ENCODE measurements at places on chromosomes 11 and 22. TPM values are rescaled to one million over a fixed set of nuclear protein-coding genes. Genes with fewer than 3 reads are reported as not detected.

- no peak for DNase-seq
These were observed 23.4 kb downstream of the LDHAL6A start for GRCh38 chr11:18479063-18479462.

- DNase-seq: peak; percentile 51
These were observed 88.4 kb downstream of the PDE2A start for GRCh38 chr11:72585762-72586311.

DNA sequence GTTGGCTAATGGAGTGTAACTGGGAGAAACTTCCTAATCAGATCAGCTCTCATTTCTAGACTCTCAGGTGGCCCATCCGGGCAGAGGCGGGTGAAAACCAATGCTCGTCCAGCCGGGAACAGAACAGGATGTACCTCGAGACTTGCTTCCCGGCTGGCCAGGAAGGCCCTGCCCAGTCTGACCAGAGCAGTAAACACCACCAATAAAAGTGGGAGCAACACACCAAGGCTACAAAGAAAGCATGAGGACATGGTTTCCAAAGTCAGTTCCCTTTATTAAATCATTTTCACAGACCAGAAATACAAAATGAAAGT is 940 bp upstream of the TNKS1BP1 start:
- no peak for DNase-seq

DNA sequence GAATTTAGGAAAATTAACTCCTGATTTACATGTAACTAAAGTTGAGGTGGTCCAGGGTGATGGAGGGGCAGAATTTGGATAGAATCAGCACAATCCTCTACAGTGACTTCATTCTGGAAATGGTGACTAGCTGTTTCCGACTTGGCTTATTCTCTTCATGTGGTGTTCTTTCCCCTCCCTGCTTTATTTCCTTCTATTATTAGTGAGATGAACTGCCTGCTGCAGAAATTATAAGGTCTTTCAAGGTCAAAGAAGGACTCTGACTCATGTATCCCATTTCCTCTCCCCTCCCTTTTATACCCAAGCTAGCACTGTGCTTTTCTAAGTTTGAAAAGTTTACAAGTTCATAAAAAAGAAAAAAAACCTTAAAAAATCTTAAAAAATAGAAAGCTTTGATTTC is 12.2 kb upstream of the MRPL17 start:
- no peak for DNase-seq

GRCh38 chr11:63843041-63843440 is 4.1 kb downstream of the MARK2 start:
- no peak for DNase-seq

GRCh38 chr22:43446037-43446803 is 34.4 kb downstream of the MPPED1 start:
- DNase-seq: no peak

DNA sequence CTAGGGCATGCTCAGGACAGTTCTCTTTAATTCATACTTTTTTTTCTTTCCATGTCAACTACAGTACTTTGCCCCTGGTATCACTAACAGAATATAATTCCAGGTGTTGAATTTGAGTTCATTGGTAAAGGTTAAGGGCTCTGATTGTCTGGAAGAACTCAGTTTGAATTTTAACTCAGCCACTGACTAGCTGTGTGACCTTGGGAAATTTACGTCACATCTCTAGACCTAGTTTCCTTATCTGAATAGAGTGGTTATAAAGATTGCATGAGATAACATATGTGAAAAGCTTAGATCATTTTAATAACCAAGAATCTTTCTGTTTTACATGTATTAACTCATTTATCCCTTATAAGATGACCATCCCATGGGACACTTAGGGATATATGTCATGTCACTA is 15.8 kb upstream of the ZC3H12C start:
- no peak for DNase-seq

GRCh38 chr11:79430280-79430679 is 10.6 kb downstream of the TENM4 start:
- DNase-seq: no peak

GRCh38 chr11:131770801-131771200 is 400.4 kb downstream of the NTM start:
- DNase-seq: no peak

DNA sequence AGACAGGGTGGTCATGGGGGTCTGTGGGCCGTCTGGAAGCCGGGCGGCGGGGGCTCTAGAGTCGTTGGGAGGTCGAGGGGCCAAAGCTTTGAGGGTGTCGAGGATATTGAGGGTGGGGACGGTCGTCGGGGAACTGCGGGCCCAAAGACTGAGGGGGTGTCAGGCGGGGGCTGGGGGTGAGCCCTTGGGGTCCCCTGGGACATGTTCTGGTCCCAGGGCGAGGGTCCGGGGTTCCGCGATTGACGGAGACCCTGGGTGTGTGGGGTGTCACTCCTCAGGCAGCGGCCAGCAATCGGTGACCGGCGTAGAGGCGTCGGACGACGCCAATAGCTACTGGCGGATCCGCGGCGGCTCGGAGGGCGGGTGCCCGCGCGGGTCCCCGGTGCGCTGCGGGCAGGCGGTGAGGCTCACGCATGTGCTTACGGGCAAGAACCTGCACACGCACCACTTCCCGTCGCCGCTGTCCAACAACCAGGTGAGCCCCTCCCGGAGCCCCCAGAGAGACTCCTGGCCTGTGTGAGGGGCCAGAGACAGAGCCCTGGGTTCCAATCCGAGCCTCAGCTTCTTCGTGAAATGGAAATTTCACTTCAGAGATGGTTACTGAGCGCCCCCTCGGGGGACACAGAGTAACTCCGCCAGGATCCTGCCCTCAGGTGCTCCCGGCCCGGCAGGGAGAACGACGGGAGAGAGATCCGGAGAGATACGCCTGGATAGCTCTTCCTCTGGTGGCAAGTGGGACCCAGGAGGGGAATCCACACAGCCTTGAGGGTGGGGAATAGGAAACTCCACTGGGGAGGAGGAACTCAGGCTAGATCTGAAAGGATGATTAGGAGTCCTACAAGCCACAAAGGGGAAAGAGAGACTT is 714 bp downstream of the SDF2L1 start:
- DNase-seq: no peak

DNA sequence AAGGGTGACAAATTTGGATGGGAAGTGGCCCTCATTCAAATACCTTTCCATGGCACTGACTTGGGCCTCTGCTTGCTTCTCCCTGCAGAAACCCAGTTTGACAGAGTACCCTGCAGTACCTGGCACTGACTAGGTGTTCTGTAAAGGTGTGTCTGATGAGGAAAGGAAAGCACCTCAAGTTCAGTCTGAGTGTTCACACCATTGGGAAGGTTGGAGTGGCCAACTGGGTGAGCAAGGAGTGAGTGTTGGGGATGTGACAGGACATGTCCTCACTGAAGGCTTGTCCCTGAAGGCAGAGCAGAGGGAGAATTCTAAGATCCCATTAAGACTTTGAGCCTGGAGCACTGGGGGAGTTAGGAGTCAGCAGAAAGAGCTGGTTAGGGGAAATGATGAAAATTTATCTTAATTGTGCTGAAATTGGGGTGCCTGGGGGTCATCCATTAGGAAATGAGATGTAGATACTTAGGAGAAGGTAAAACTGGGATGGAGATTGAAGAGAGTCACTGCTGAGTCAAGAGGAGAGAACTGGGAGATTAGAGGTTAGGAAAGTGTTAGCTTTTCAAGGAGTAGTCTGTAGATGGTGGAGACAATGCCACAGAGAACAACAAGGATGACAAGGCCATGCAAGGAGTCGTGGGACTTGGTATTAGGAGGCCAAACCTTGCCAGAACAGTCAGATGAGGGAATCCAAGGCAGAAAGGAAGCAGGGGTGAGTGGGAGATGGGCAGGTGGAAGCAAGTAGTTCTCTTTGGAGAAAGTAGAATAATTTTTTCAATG is 6.1 kb downstream of the SREBF2 start:
- no peak for DNase-seq

DNA sequence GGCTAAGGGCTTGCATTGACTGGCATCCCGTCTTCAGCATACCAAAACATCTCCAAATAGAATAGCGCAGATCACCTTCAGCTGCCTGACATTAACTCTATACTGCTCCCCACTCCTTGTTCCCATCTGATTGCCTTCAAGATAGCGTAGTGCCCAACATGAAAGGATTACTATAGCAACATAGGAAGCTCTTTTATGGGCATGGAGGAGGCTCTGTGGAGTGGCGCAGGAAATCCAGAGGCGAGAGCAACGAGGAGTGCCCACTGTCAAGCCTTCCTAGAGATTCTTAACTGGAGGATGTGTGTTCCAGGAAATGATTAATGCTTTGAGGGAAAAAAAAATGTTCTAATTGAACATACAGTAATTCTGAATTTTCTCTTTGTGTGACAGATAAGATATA is 213.3 kb downstream of the CADM1 start:
- no peak for DNase-seq

GRCh38 chr11:75773595-75774353 is 5.2 kb downstream of the DGAT2 start:
- no peak for DNase-seq

GRCh38 chr11:581342-581741 is 5.1 kb downstream of the PHRF1 start:
- no peak for DNase-seq

DNA sequence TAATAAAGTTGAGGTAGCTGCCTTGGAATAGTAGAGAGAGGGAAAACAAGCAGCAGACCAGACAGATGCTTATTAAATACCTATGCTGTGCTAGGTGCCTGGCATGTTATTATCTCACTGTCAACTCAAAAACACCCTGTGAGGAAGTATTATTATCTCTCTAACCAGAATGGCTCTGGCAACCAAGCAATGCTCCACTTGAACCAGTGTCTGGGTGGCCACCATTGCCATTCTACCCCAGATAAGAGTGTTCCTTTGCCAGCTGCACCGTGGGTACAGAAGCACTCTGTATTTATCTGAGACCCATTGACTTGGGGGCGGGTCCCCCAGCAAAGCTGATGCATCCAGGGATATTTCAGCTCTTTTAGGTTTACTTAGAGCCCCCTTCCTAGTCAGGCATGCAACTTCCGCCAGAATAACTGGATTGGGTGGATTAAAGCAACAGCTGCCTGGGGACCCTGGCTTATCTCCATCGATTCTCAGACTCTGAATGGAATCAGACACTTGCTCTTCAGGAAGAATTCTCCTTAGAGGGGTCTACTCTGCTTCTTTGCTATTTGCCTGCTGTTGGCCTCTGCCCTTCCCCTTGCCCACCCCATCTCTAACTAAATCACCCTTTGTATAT is 49.1 kb downstream of the RCN1 start:
- no peak for DNase-seq

DNA sequence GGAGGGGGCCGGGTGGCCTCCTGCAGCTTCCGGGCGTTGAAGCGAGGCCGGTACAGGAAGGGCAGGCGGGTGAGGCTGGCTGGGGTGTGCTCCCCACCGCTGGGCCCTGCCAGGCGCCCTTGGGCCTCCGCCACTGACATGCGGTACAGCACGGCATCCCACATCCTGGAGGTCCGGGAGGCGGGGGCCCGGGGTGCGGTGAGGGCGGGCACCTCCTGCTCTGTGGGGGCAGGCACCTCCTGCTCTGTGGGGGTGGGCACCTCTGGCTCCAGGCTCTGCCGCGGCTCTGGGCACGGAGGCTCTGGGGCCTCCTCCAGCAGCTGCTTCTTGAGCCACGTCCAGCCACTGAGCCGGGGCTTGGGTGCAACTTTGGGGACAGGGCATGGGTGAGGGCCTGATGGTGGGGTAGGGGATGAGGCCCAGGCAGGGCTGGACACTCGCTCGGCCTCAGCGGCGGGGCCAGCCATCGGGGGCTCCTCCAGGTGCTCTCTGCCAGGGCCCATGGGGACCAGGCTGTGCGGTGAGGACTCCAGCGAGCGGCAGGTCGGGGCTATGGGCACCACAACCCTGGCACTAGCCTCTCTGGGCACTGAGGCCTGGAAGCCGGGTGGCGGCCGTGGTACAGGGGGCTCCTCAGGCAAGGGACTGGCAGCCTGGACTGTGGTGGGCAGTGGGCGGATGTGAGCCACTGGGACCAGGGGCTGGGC is 2.3 kb downstream of the PRR33 start:
- DNase-seq: no peak

- no peak for DNase-seq
These were observed 24.8 kb downstream of the PAK1 start for GRCh38 chr11:77449060-77449521.

DNA sequence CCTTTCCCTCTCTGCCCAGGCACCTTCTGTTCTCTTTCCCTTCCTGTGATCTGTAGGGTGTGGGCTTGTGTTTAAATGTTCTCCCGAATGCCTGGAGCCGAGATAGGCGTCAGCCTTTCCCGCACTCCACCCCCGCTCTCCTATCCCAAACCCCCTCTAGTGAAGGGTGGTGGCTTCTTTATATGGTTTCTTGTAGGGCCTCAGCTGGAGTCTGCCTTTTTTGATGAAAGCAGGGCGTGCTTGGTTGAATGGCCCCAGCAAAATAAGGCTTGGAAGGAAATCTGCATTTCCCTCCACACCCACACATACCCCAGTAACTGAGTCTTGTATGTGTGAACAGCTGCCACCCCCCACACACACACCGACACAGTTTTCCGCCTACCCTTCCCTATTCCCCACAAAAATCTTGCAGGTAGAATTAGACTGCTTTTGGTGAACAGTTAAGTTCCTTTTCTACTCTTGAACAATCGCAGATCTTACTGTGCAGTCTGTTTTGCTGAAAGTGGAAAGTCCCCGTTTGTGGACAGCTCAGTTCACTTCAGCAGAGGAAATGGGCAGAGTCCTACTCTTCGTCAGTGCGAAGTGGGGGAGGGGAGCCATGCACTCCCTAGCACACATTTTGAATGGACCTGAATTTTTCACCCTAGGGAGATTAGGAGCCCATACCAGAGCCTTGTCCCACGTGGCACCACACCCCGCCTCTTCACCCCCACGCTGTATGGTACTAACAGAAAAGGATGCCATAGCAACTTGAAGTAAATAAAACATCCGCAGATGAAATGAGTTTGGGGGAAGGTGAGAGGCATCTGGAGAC is 25.5 kb upstream of the GRK2 start:
- peak; percentile 84 for DNase-seq

- no peak for DNase-seq
These were observed 6.6 kb downstream of the LIMK2 start for GRCh38 chr22:31218565-31219262.

DNA sequence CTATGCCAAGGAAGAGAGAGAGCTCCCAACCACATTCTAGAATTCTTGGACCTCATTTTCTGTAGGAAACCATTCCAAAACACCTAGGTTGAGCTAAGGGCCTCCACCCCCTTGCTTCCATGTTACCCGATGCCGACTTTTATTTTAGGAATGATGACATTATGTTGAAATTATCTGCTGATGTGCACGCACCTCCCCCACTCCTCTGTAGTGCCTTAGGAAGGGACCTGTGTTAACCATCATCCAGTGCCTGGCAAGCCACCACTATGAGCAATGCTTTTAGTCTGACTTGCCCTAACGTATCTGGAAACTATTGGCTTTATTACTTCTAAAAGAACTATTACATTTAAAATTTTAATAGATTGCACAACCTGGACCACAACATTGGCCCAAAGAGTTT is 42.1 kb downstream of the NCAPD3 start:
- no peak for DNase-seq

- no peak for DNase-seq
These were observed 19.0 kb downstream of the MICAL3 start for GRCh38 chr22:18005201-18005926.

TMPRSS6 gene
- total RNA-seq: not detected

SLC25A18 gene
- total RNA-seq: 0.50 TPM

MIAT gene
- total RNA-seq: 1.7 TPM

CLDN5 gene
- total RNA-seq: 89.7 TPM

OR4S2 gene
- total RNA-seq: not detected

Data from left lung (tissue), 14 donors.